MG63 (cell line): ENCODE measurements at places on chromosomes 7 and 10.
A peak's percentile ranks its signal among the peaks of the same experiment; 100 is the strongest.

GRCh38 chr7:78769481-78770101, 683.9 kb downstream of the MAGI2 start:
- DNase-seq, result no peak

GRCh38 chr7:55212176-55212575, 153.0 kb upstream of the LANCL2 start:
- DNase-seq, result no peak

GRCh38 chr10:94277450-94277849, 85.3 kb downstream of the NOC3L start:
- no peak for DNase-seq

- DNase-seq, result peak; percentile 67
Measured at GRCh38 chr10:112375721-112376395, 1.9 kb downstream of the ACSL5 start.

- no peak for DNase-seq
Measured at GRCh38 chr10:114552050-114552449, 106.0 kb downstream of the ABLIM1 start.

DNA sequence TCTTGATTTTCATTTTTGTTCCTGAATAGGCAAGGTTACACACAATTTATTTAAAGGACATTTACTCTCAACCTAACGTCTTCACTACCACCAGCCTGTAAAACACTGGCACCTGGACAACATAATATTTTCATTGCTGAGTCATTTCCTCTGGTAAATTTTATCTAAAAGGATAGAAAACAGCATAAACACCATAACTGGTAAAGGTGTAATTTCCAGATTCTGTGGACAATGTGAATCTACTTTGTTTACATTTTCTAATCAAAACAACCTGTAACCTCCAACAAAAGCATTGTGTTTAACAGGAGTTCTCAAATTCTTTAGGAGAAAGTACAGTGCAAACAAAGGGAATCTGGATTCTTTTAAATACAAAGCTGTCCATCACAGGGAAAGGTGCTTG, 472.0 kb upstream of the AKR1E2 start:
- DNase-seq, result no peak

DNA sequence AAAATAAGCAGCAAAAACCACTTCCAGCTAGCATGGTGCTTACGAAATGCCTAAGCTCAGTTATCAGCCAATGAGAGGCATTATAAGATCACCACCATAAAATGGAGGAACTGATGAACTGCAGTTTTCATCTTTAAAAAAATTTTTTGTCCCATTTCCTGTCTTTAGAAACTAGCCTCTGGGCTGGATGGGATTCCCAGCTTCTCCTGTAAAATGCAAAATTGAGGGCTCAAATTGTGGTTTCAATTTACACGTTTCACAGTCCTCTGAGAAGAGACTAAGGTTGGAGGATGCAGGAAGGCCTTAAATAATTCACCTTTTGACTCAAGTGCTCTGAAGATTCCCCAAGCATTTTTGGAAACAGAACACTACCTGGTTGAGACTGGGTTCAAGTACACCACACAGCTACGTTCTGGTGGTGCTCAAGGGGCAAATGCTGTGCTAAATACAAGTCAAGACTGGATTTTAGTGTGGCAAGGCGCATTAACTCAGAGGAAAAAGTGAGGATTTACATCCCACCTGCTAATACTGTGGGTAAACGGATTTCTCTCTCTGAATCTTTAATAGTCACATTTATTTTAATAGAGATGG, 951 bp downstream of the ZNF25 start:
- DNase-seq, result no peak

- peak; percentile 83 for DNase-seq
Measured at GRCh38 chr7:38318803-38319416, 45.5 kb upstream of the TARP start.

GRCh38 chr10:36591436-36591835, 534.0 kb upstream of the ANKRD30A start:
- no peak for DNase-seq
